Activated CD8-positive, alpha-beta T cell treated with anti-CD3 and anti-CD28 coated beads for 36 hours (primary cell): ENCODE measurements at places on chromosomes 5 and 9.

DNA sequence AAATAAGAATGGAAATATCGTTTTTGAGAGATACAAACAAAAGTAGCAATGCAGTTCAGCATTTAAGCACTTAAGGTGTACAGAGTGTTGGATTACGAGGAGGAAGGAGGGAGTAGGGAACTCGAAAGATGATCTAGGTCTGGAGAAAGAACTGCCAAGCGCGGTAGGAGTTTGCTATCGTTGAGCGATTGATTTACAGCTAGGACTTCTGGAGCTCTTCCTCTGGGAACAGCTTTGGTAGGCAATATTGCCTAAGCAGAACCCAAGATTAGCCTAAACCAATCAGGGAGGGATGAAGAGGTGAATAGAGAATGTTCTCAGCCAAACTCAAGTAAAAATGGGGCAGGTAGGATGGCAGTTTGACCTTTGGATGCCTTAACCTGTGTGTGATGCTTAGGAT is 965 bp downstream of the CLTA start:
- DNase-seq, result no peak

- no peak for DNase-seq
Observed at GRCh38 chr5:4540375-4541173, 599.6 kb upstream of the ADAMTS16 start.

- DNase-seq, result no peak
Observed at GRCh38 chr9:110877374-110877773, 160.9 kb downstream of the LPAR1 start.

- no peak for DNase-seq
Observed at GRCh38 chr5:130050585-130050984, 146.3 kb downstream of the CHSY3 start.

GRCh38 chr5:174732036-174733020 is 7.9 kb downstream of the MSX2 start:
- DNase-seq, result no peak

GRCh38 chr9:68842568-68842967 is 137.5 kb downstream of the PIP5K1B start:
- DNase-seq, result no peak

- no peak for DNase-seq
Observed at GRCh38 chr5:101955891-101956290, 340.2 kb downstream of the SLCO4C1 start.

DNA sequence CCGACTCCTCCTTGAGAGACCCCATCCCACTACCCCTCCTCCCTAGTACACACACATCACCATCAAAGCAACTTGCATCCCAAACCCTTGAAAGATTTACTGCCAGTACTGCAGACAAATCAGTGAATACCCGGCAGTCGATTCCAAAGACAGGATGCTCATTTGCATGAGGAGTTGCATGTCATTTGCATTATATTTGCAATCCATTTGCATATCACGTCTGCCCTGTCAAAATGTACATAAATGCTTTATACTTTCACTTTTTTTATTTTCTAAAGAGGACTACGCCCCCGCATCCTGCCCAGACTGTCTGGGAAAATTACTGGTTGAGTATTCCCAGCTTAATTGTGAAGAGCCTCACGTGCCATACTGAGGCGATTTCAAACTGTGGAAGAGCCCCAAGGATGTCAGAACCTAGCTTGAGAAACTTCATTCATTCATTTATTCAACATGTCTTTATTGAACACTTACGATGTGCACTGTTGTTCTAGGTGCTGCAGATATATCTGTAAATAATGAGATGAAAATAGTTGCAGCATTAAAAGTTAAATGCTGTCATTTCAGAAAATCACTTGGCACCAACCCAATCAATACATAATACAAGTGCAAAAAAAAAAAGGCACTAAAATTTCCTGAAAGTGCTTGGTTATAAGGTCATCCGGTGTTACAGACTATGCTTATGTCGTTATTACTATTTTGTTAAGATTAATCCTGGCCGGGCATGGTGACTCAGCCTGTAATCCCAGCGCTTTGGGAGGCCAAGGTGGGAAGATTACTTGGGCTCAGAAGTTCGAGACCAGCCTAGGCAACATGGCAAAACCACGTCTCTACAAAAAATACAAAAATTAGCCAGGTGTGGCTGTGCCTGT is 17.2 kb upstream of the SIL1 start:
- DNase-seq, result no peak

- DNase-seq, result no peak
Observed at GRCh38 chr5:65805089-65805488, 83.1 kb downstream of the NLN start.

- DNase-seq, result no peak
Observed at GRCh38 chr5:38874948-38875456, 29.2 kb downstream of the OSMR start.

- DNase-seq, result no peak
Observed at GRCh38 chr5:170545811-170546210, 42.0 kb downstream of the KCNIP1 start.

DNA sequence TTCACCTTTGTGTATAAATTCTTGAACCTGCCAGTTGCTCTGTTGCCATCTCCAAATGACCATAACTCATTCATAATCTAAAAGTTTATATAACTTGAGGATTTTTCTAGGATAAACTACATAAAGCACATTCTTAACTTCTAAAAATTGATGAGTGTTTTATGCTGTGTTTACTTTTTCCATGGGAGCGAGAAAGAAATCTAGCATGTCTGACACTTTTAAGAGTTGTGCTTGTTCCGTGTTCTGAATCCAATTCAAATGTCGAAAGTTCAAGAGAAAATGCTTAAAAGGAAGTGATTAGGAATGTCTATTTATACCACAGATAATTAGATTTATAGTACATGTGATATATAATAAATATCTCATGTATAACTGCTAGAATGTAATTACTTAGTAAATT is 154.4 kb downstream of the DEPDC1B start:
- no peak for DNase-seq

- no peak for DNase-seq
Observed at GRCh38 chr5:159206368-159206767, 3.0 kb downstream of the RNF145 start.

- DNase-seq, result no peak
Observed at GRCh38 chr5:43316421-43316820, 3.2 kb upstream of the HMGCS1 start.

GRCh38 chr9:92944921-92945320 is 2.4 kb upstream of the FGD3 start:
- DNase-seq, result no peak
